ENCODE measurements at places on chromosomes 12 and 14. TPM values are rescaled to one million over a fixed set of nuclear protein-coding genes. Genes with fewer than 3 reads are reported as not detected.

ASCL4 gene
- not detected for total RNA-seq

ACSM4 gene
- not detected for total RNA-seq

PLEKHG7 gene
- total RNA-seq = not detected

LRRC10 gene
- not detected for total RNA-seq

MYF5 gene
- total RNA-seq = not detected

AVPR1A gene
- total RNA-seq = not detected

CD27 gene
- 131 TPM for total RNA-seq

TRIM9 gene
- 0.63 TPM for total RNA-seq

LRRC43 gene
- total RNA-seq = not detected

PLEKHD1 gene
- total RNA-seq = 0.10 TPM

NGB gene
- total RNA-seq = not detected

DNA sequence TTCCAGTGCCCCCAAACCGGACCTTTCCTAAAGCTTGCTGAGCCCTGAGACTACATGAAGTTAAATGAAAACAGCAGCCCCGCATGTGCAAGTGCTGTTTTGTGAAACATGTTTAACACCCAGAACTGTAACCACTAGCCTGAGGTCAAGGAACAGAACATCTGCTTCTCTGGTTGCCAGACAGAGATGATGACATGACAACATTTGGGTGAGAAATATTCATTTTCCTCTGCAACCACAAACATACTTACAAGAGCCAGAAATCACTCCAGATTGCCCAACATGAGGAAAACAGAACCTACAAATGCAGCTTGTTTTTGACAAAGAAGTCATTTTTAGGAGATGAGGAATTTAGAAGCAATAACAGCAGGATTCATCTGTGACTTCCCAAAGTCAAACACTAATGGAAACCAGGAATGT lies 110.4 kb downstream of the BCAT1 start:
- H3K27ac ChIP-seq = peak overlapping the region; percentile 9
- H3K4me3 ChIP-seq = no peak overlapping the region
- peaks cover 10% of the 10 kb centered on the region for H3K36me3 ChIP-seq
- peak; percentile 32 for DNase-seq
- no peaks in the 10 kb centered on the region for H3K27me3 ChIP-seq
- H3K4me1 ChIP-seq = peaks cover 25% of the 10 kb centered on the region

DNA sequence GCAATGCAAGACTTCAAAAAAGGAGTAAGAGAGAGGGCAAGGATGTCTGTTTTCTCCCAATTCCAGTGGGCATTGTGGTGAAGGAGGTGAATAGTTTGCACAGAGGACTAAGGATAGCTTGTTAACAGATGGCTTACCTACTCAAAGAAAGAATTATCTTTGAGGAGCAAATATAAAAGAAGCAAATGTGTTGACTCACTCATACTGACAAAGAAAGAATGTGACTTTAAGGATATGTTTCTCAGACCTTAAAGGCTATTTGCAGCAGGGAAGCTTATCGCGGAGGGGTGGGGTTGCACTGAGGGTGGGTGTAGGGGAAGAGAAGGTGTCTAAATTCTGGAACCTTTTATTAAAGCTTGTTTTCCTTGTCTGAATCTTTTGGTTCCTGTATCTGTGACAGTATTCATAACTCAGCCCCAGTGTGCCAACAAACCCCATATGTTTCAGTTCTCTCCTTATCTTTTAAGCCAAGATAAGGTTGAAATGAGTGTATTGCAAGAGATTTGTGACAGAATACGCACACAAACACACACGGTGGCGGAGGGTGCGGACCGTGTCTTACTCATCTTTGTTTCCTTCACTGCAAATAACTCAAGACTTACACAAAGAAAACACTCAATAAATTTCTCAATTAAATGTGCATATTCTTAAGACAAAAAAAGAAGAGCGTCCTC lies 146.4 kb upstream of the ARID2 start:
- no peak for DNase-seq
- peaks cover 3% of the 10 kb centered on the region for H3K27me3 ChIP-seq
- H3K4me3 ChIP-seq = no peak overlapping the region

GRCh38 chr12:2138871-2139308 lies 86.1 kb downstream of the CACNA1C start:
- no peaks in the 10 kb centered on the region for H3K36me3 ChIP-seq
- no peak overlapping the region for H3K27ac ChIP-seq
- H3K4me3 ChIP-seq = no peak overlapping the region
- no peaks in the 10 kb centered on the region for H3K27me3 ChIP-seq
- no peak for DNase-seq

DNA sequence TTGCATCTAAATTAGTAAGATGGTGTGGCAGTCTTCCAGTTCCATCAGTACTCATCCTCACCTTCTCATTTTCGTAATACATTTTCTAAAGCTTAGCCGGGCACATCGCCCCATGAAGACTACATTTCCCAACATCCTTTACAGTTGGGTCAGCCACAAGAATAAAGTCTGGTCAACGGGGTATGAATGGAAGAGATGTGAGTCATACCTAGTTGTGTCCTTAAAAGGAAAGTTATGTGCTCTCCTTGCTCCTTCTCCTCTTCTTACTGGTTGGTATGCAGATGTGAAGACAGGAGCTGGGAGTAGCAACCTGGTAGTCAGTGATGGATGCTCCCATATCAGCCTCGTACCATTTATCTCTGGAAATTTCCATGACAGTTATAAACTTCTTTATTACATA lies 35.9 kb upstream of the EGLN3 start:
- DNase-seq = no peak
- H3K27ac ChIP-seq = no peak overlapping the region
- H3K36me3 ChIP-seq = peaks cover 8% of the 10 kb centered on the region
- no peak overlapping the region for H3K4me3 ChIP-seq
- H3K27me3 ChIP-seq = peaks cover 13% of the 10 kb centered on the region

DNA sequence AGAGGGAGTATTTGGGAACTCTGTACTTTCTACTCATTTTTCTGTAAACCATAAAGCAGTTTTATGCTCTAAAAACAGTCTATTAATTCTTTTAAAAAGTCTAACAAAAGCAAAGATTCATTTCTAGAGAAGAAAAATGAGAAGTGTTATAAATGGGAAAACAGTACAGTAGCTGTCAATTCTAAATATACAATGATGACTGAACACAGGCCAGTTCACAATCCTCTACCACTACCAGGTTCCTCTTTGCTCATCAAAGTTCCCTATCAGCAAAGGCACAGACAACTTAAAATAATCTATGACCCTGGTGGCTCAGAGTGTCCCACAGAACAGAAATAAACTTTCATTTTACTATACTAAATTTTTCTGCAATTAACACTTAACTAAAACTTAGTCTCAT lies 12.5 kb downstream of the NAA25 start:
- peaks cover 26% of the 10 kb centered on the region for H3K4me1 ChIP-seq
- H3K36me3 ChIP-seq = peaks cover 62% of the 10 kb centered on the region
- no peaks in the 10 kb centered on the region for H3K27me3 ChIP-seq
- no peak for DNase-seq
- peak overlapping the region; percentile 54 for H3K27ac ChIP-seq

DNA sequence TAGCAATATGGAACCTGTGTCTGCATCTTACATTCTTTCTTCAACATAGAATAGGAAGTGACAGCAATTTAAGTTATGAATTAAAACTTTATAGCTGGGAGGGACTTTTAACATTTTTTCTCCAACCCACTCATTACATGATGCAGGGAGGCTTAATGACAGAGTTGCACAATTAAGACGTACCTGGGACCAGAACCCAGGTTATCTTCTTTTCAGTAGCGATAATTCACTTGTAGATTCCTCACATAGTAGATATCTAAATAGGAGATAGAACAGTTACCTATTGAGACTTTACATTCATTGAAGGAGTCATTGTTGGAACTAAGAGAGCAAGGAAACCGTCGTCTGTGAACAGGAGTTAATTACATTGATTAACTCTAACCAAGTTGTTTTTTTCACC lies 5.1 kb downstream of the SRGAP1 start:
- H3K4me3 ChIP-seq = no peak overlapping the region
- H3K4me1 ChIP-seq = peaks cover 3% of the 10 kb centered on the region
- DNase-seq = no peak
- peaks cover 26% of the 10 kb centered on the region for H3K27me3 ChIP-seq
- H3K27ac ChIP-seq = no peak overlapping the region

DNA sequence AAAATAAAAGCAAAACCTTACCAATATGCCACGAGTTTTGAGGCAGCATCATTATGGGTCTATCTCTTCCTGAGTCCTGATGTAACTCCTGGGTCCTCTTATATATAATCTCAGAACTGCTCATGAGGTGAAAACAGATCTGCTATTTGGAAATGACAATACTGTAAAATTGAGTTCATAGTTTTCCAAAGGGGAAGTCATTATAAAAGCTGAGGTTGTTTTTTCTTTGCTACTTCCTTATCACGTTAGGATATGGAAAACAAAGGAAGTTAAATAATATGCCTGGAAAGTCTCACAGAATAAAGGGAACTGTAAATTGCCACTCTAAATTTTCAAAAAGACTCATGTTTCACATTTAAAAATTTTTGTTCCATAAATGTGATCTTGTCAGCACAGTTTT lies at the start of gene CD163L1:
TSS of gene CD163L1 (minus strand) at position 78 of the 400 bp plus-strand sequence. CDS start at position 52, 26 bp downstream.
- no peak within 1 kb of the TSS for H3K4me3 ChIP-seq
- peaks cover 36% of the 10 kb centered on the region for H3K27me3 ChIP-seq
- H3K36me3 ChIP-seq = no peaks in the 10 kb centered on the region
- H3K4me1 ChIP-seq = peaks cover 3% of the 10 kb centered on the region

DNA sequence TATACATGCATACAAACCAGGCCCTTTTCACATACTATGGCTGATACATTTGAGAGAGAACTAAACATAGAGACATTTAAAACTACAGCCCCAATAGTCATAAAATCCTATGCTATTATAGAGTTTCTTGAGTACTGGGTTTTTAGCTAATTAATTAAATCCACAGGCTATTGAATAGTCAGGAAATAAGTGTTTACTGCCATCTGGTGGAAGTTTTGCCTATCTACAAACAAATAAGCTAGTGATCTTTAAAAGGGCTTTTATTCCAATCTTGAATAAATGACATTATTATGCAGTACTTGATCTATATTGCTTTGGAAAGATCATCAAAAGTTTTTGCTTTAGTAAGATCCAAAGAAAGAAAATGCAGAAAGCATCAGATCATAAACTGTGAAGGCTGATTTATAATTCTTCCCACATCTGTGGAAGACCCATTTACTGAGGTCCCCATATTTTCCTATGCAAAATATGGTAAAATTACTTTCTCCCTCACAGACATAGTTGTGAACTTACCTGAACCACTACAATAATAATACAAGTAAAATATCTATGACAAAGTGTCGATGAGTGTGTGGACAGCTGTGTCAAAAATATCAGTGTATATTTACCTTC lies 131.3 kb downstream of the ITPR2 start:
- no peak overlapping the region for H3K27ac ChIP-seq
- DNase-seq = no peak
- H3K4me1 ChIP-seq = no peaks in the 10 kb centered on the region
- H3K4me3 ChIP-seq = no peak overlapping the region

DNA sequence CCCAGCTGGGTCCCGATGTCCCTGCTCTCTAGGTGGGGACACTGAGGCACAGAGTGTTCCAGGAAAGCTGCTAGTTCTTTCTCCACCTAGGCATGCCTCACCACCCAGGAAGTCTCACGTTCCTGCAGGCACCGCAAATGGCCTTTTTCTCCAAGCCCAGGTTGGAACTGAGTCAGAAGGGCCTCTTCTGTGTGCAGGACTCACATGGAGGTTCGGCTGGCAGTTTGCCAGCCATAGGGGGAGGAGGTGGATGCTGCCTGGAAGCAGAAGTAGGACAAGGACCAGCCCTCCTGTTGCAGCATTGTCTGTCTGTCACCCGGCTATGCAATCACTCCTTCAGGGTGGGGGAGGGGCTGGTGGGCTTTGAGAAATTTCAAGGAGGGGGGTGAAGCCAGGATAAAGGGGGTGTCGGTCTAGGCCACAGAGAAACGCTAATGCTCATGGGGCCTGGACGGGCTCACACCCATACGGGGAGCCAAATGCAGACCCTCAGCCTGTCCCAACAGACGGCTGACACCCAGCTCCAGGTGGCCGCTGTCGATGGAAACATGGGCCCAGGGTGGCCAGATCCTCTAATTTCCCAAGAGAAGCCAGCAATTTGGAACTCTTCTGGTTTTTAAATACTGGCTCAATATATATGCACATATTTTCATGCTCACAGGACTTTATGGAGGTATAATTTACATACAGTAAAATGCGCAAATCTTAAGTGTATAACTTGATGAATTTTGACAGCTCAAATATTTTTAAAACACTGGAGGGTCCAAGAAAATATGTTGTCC lies 120.5 kb downstream of the PHETA1 start:
- H3K4me3 ChIP-seq = no peak overlapping the region
- H3K27me3 ChIP-seq = no peaks in the 10 kb centered on the region
- H3K27ac ChIP-seq = no peak overlapping the region
- no peak for DNase-seq
- no peaks in the 10 kb centered on the region for H3K36me3 ChIP-seq

GRCh38 chr14:101222362-101223070 lies 319.0 kb upstream of the RTL1 start:
- H3K27me3 ChIP-seq = no peaks in the 10 kb centered on the region
- DNase-seq = no peak
- peaks cover 5% of the 10 kb centered on the region for H3K4me1 ChIP-seq

DNA sequence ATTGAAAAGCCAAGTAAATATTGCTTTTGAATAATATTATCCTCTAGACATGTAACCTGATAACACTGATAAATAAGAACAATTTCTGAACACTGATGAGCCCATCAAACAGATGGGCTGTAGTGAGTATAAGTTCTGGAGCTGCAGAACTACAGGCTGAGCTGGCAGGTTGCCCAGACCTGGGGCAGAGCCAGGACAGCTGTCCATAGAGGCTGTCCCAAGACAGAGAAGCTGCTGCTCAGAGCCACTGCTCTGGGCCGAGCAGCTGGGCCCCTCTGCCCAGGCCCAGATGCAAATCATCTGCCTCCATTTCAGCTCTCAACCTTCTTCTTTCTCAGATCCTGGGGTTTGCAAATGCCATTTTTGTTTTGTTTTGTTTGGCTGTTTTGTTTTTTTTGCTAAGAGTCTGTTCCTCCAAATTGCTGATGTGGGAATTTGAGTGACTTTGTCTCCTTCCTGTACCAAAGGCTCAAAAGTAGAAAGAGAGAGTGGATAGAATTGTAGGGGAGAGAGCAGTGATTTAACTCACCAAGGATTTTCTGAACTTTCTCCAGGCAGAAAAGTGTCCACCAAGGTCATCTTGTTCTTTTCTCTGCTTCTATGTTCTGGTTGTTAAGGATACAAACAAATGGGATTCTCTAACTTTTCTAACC lies 4.0 kb upstream of the TESPA1 start:
- peak overlapping the region; percentile 18 for H3K27ac ChIP-seq
- H3K27me3 ChIP-seq = no peaks in the 10 kb centered on the region
- H3K4me1 ChIP-seq = peaks cover 61% of the 10 kb centered on the region
- DNase-seq = no peak

DNA sequence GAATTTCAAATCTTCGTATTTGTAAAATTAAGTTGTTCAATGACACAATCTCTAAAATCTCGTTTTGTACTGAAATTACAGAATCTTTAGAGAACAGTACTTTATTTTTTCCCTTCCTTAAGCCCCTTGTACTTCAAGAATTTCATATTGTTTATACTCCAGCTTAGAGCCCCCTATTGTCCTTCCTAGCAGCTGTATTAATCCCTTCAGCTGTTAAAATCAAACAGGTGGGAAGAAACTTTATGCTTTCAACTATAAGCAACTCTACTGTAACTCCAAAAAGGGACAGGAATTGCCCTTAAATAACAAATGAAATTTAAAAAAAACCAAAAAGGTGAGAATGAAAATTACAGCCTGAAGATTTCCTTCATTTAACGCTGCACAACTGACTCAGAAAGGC lies 1.7 kb downstream of the NACA start:
- H3K36me3 ChIP-seq = peaks cover 81% of the 10 kb centered on the region
- no peak for DNase-seq
- peaks cover 66% of the 10 kb centered on the region for H3K4me1 ChIP-seq
